Inflammatory macrophage treated with lipopolysaccharide for 1 hour (primary cell): ENCODE measurements at places on chromosomes 3 and 15.

DNA sequence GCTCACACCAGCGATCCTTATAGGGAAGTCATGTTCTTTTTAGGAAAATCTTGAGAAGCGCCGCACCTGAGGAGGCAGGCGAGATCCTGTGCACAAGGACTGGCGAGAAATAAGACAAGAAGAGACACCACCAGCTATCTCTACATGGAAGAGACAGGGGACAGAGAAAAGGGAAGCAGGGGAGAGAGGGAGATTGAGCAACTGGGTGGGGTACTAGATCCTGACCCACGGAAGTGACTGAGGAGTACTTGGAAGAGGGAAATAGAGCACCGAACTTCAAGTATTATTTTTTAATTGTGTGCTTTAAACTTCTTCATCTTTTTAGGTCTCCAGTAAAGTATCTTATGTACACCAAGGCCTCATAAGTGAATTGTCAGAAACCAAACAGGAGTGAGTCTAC, 742.0 kb upstream of the LMCD1 start:
- DNase-seq = peak; percentile 45

DNA sequence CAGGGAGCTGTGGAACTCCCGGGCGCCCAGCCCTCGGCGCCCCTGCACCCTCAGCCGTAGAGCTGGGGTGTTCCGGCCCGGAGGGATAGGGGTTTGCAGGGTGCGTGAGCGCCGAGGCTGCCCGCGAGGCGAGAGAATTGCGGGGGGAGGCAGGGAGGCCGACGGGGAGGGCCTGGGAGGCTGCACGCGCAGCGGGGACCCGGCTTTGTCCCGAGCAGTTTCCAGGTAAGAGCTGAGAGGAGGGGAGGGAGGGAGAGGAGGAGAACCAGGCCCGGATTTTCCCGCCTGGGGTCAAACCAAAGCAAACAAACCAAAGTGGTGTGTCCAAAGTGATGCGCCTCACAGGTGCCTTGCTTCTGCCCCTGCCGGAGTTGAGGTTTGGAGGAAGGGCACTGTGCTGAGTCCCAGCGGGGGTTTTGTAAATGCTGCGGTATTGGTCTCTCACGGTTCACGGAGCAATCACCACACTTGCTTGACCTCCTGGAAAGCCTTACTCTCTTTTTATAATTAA, 146.4 kb downstream of the TJP1 start:
- no peak for DNase-seq

- peak; percentile 25 for DNase-seq
Observed at GRCh38 chr15:21271566-21271965, 168.7 kb downstream of the POTEB3 start.

- DNase-seq = no peak
Observed at GRCh38 chr3:169117264-169117663, 546.2 kb downstream of the MECOM start.

GRCh38 chr15:89972085-89972484, 29.0 kb upstream of the ZNF710 start:
- peak; percentile 25 for DNase-seq

- DNase-seq = no peak
Observed at GRCh38 chr3:184441202-184441900, 61.5 kb downstream of the CHRD start.

- no peak for DNase-seq
Observed at GRCh38 chr3:50133283-50133615, 21.9 kb upstream of the SEMA3F start.

GRCh38 chr3:111751961-111752360, 107.1 kb upstream of the PHLDB2 start:
- DNase-seq = no peak
